ENCODE measurements at places on chromosomes 16 and 17.
A peak's percentile ranks its signal among the peaks of the same experiment; 100 is the strongest.

- DNase-seq = no peak
Observed at GRCh38 chr17:29019475-29020181, 13.8 kb upstream of the SEZ6 start.

- no peak for DNase-seq
Observed at GRCh38 chr17:80652756-80653330, 108.2 kb downstream of the RPTOR start.

DNA sequence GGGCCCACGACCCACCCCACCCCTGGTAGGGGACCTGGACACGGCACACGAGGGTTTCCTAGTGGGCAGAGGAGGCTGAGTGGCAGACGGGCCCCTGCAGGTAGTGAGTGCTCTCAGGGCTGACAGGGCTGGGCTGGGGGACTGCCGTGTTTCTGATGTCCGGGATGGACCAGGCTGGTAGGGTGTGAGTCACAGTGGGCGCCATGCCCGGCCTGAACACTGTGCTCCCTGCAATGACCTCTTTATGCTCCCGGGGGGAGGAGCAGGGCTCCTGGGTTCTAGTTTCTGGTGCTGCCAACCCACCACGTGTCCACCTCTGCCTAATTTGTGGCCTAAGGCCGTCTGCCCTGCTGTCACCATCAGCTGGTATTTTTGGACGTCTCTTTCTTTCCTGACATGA lies 26.3 kb downstream of the ARHGAP23 start:
- DNase-seq = no peak

- no peak for DNase-seq
Observed at GRCh38 chr16:10754941-10755340, 11.3 kb downstream of the NUBP1 start.

- DNase-seq = no peak
Observed at GRCh38 chr17:10754861-10755591, 25.2 kb upstream of the TMEM220 start.

DNA sequence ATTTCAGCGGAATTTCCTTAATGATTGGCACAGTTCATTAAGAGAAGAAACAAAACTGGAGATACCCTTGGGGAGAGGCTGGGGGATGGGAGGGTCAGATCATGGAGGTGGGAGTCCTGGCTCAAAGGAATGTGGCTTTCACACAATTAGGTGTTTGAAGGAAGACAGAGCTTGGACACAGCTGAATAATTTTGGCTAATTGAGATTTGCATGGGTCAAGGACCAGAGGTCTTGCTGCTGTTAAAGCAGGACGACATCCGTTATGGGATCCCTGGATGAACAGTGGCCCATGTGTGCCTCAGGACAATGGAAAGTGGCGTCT lies 160.3 kb downstream of the HS3ST3B1 start:
- DNase-seq = no peak

- DNase-seq = peak; percentile 42
Observed at GRCh38 chr17:30969989-30970830, 629 bp upstream of the RNF135 start.

GRCh38 chr17:8985054-8985701 lies 19.7 kb upstream of the PIK3R5 start:
- DNase-seq = peak; percentile 29

- DNase-seq = no peak
Observed at GRCh38 chr17:61753696-61754095, 109.6 kb downstream of the BRIP1 start.

DNA sequence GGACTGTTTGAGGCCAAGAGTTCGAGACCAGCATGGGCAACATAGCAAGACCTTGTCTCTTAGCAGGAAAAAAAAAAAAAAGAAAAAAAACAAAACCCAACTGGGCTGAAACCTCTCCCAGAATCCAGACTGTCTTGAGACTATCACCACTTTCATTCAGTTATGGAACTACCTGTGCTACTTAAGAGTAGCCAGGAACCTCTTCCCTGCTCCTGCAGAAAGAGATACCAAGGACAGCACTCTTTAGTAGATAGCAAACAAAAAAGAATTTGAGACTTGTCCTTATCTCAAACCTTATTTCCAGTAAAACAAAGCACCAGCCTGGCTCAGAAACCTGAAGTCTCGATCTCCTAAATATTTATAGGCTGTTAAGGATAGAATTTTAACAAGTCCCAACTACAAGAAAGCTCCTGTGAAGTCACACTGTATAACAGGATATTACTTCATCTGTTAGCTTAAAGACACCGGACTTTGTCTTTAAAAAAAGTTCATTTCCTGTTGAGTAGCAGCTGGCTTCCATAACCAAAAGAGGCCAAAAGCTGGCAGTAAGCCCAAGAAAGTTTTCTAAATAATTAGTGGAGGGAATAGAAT lies 5.1 kb downstream of the CDR2 start:
- DNase-seq = no peak

GRCh38 chr17:13127921-13128602 lies 110.2 kb upstream of the ELAC2 start:
- no peak for DNase-seq

DNA sequence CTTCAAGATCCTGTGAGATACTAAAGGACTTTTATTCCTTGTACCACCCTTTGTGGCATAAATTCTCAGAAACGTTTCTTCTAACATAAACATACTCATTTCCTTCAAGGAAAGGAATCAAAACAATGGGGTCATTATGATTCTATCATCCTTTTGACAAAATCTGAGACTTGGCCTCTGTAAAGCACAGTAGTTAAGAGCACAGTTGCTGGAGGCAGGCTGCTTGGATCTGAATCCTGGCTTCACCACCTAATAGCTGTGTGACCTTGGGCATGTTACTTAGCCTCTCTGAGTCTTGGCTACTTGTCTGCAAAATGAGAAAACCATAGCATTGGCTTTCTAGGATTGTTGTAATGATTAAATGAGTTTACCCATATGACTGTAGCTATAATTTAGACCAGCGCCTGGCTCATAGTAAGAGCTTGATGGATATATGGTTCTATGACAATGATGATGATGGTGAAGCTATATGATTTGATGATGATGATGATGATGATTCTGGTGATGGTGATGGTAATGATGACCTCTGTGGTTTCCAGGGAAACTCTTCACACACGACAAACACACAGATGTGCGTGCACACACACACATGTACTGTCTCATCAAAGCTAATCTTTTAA lies 6.1 kb upstream of the KRT31 start:
- DNase-seq = no peak

- no peak for DNase-seq
Observed at GRCh38 chr17:27433521-27433920, 22.7 kb upstream of the KSR1 start.

GRCh38 chr16:76278086-76278485 lies 885 bp downstream of the CNTNAP4 start:
- DNase-seq = no peak

DNA sequence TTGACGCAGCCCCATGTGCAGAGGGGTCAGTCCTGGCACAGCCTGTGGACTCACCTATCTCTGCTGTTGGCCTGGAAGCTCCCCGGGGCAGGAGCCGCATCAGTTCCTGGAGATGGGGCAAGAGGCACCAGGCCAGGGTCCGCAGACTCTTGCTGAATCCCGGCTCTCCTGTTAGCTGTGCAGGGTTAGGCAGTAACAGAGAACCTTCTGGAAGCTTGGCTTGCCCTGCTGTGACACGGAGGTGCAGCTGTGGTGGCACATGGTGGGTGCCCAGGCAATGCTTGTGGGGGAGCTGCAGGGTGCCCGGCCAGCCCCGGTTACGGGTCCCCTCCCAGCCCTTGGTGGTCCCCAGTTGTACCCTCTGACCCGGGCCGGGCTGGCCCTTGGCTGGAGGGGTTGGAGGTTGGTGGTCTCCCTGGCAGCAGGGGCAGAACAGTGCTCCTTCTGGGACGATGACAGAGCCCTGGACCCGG lies 26.0 kb upstream of the ZNF469 start:
- no peak for DNase-seq

DNA sequence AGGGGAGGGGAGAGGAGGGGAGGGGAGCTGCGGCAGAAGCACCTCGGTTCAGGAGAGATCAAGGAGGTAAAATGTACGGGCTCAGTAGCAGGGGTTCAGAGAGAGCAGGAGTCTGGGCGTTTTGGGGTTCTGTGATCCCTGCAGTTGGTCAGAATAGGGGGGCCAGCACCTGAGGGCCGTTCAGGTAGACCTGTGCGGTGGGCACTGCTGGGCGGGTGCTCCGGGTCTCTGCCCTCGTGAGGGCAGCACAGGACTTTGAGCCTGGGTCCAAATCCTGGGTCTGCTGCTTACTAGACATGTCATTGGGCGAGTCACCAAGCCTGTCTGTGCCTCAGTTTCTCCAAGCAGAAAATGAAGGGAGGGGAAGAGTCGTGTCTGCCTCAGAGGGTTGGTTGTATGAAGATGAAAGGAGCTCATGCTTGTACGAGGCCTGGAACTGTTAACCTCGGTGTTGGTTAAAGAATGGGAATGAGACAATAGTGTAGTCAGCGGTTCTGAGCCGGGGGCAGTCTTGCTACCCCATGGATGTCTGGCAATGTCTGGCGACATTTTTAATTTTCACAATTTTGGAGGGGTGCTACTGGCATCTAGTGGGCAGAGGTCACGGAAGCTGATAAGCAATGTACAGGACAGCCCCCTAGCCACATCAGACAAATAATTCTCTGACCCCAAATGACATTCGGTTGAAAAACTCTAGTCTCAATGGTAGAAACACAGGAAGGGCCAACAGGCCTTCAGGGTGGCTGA lies 35.4 kb downstream of the OR1D5 start:
- no peak for DNase-seq

DNA sequence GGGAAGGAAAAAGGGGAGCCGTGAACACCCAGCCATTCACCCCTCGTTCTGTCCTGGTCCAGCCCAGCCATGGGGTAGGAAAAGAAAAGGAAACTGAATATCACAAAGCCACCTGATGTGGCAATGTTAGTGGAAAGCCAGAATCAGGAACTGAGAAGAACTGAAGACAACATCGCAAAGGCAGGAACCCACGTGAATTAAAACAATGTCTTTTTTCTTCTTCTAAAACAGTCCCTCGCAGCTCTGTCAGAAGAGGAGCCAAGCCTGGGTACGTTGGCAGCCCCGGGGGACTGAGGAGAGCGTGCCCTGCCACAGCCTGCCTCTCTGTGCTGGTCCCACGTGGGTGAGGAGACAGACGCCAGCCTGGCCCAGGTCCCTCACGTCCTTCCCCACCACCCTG lies 55.0 kb downstream of the ZNF423 start:
- DNase-seq = no peak

DNA sequence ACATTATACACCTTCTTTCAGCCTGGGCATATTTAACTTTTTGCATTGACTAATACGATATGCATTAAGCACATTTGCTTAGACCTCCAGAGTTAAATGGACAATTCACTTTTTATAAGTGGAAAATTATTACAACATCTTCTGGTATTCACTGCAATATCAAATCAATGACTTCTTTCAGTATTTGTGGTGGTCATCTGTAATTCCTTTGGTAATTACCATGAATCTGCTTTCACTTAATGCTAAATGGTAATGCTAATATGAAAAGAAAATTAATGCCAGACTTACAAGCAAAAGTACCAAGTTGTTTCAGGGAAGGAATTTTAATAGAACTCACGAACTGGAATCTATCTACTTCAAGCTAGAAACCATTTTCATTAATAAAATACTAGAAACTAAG lies 6.4 kb downstream of the GPATCH8 start:
- no peak for DNase-seq

DNA sequence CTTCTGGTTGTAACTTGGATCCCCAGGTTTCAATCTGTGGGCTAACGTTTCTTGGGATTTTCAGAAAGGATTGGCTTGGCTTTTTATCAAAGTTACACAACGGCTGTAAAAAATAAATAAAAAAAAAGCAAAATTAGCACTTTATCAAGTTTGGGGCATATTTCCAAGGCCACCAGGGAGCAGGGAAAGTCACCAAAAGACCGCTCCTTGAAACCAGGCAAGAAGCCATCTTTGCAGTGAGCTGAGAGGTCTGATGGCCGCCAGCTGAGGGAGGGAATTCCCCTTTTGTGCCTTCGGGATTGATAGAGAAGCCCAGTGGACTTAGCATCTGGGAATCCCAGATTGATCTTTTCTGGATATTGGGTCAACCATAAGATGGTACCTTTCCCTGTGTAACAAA lies 192.2 kb downstream of the WWOX start:
- no peak for DNase-seq

DNA sequence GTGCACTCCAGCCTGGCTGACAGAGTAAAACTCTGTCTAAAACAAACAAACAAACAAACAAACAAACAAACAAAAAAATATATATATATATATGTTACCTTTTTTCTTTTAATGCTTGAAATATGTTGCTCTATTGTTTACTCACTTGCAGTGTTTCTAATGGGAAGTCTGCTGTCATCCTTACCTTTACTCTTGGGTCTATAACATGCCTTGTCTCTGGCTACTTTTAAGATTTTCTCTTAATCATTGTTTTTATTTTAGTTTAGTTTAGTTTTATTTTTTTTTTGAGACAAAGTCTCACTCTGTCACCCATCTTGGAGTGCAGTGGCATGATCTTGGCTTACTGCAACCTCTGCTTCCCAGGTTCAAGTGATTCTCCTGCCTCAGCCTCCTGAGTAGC lies 16.1 kb upstream of the TNRC6A start:
- DNase-seq = no peak

- no peak for DNase-seq
Observed at GRCh38 chr17:17907469-17907868, 64.7 kb downstream of the TOM1L2 start.

DNA sequence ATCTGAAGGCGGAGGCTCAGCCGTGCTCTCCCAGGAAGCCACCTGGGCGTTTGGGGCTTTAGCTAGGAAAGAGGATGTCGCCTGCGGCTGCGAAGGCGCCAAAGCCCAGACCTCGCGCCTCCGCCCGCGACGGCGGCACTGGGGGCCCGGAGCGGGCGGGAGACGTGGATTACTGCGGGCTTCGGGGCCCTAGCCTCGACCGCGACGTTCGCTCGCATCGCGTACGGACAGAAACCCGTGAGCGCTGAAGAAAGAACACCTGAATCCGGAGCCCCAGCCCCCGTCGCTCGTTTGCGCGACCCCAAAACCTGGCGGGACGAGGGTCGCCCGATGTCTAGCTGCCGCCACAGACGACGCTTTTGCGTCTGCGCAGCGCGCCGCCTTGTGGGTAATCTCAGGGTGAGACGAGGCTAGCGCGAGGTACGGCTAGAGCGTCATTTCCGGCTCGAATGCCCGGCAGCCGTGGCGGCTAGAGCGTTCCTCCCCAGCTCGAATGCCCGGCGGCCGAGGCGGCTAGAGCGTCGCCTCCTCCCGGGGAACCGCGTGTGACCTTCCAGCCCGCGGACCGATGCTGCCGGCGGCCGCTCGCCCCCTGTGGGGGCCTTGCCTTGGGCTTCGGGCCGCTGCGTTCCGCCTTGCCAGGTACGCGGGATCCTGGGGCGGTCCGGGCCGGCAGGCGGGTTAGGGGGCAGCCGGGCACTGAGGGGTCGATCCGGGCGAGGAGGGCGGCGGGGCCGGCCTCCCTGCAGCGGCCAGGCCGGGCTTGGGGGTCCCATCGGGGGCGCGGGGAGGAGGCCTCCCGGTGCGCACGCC lies at the start of gene MRPL12:
MRPL12 (plus strand) TSS at position 434 of the 813 bp plus-strand sequence; CDS start at position 569, 135 bp downstream.
- DNase-seq = peak; percentile 88

GRCh38 chr16:29898804-29899515 lies 390 bp downstream of the SEZ6L2 start:
- no peak for DNase-seq

- no peak for DNase-seq
Observed at GRCh38 chr16:28935346-28935745, 3.6 kb downstream of the CD19 start.

All from CD4-positive, alpha-beta T cell treated with Interferon gamma for 1 hour (primary cell).